Naive thymus-derived CD4-positive, alpha-beta T cell (primary cell): ENCODE measurements at places on chromosomes 3 and 15. TPM values are rescaled to one million over a fixed set of nuclear protein-coding genes. Genes with fewer than 3 reads are reported as not detected.

DNA sequence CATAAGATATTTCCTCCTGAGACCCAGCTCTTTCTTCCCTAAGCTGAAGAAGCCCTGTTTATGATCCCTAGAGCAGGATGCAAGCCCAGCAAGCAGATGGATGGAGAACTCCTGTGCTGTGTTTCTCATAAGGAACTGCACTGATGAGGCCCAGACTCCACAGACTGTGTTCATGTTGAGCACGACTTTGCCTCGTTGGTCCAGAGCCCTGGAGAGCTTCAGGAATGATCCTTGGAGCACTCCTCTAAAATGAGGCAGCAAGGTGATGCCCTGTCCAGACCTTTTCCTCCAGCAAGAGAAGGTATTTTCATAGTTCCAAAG is 83.8 kb downstream of the MYLK start:
- H3K4me1 ChIP-seq, result no peaks in the 10 kb centered on the region
- H3K4me3 ChIP-seq, result no peak overlapping the region
- H3K36me3 ChIP-seq, result no peaks in the 10 kb centered on the region

DNA sequence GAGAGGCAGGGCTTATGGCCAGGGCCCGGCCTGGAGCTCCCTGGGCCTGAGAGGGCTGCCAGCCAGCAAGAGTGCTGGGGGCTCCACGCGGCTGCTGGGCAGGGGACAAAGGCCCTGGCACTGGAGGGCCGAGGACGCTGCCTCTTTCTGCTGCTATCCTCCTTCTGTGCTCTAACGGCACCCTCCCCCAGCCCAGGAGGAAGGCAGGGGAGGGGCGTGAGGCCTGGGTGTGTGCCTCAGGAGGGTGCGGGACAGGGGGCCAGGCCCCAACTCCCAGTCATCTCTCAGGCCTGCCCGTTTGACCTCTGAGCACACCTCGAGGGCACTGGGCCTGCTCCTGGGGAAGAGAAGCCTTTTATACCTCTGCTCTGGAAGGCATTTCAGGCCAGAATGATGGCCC is 115.5 kb downstream of the ADCY5 start:
- no peaks in the 10 kb centered on the region for H3K36me3 ChIP-seq
- DNase-seq, result no peak
- no peaks in the 10 kb centered on the region for H3K4me1 ChIP-seq
- H3K4me3 ChIP-seq, result no peak overlapping the region

Gene CFAP100
- total RNA-seq, result not detected

Gene ADGRG7
- total RNA-seq, result not detected

GRCh38 chr3:171456765-171457606 is 3.2 kb downstream of the TNIK start:
- H3K27ac ChIP-seq, result peak overlapping the region; percentile 81
- H3K27me3 ChIP-seq, result no peaks in the 10 kb centered on the region
- DNase-seq, result no peak
- peaks cover 20% of the 10 kb centered on the region for H3K4me1 ChIP-seq

Gene SLC27A2
- 0.34 TPM for total RNA-seq

- peaks cover 8% of the 10 kb centered on the region for H3K4me1 ChIP-seq
- no peaks in the 10 kb centered on the region for H3K27me3 ChIP-seq
- no peaks in the 10 kb centered on the region for H3K36me3 ChIP-seq
- DNase-seq, result no peak
- H3K27ac ChIP-seq, result no peak overlapping the region
These were observed 19.8 kb downstream of the MAPKBP1 start for GRCh38 chr15:41794081-41794480.

Gene PPM1M
- 80.8 and 81.0 TPM in 2 replicates for total RNA-seq

DNA sequence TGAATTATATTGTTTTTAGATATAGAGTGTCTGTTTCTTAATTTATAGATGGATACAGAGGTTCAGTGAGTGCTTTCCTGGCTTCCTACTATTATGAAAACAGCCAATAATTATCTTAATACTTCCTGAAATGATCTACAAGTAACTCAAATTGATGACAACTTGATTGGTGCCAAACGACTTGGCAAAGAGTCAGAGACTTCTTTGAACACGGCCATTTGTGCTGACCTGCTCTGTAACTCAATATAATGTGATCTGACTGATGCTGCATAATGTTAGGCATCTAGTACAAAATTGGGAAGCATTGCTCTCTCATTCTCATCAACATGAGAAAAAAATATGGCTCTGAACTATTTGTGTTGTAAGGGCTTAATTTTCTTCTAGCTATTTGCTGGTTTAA is 193.9 kb downstream of the DIPK2A start:
- no peaks in the 10 kb centered on the region for H3K36me3 ChIP-seq
- no peak overlapping the region for H3K4me3 ChIP-seq
- H3K27ac ChIP-seq, result no peak overlapping the region
- H3K4me1 ChIP-seq, result no peaks in the 10 kb centered on the region

Gene PLCB2
- total RNA-seq, result 223 TPM

DNA sequence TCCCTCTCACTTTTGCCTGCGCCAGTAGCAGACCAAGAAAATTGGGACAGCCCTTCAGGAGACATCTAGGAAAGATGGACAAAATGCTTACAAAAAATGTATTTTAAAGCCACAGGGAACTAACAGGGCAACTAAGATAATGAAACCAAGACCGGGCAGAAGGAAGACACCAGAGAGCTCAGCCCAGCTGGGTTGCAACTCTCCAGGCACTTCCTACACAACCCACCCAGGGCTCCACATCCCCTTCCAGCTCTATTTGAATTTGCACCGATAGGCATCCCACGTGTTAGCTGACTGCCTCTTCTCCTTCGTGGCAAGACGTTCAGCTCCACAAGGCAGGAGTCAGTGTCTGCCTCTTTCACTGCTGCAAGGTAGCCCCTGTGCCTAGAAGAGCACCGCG is 6.6 kb upstream of the ATP10A start:
- DNase-seq, result no peak
- H3K4me1 ChIP-seq, result no peaks in the 10 kb centered on the region
- H3K27me3 ChIP-seq, result no peaks in the 10 kb centered on the region
- no peak overlapping the region for H3K27ac ChIP-seq
- H3K36me3 ChIP-seq, result no peaks in the 10 kb centered on the region

DNA sequence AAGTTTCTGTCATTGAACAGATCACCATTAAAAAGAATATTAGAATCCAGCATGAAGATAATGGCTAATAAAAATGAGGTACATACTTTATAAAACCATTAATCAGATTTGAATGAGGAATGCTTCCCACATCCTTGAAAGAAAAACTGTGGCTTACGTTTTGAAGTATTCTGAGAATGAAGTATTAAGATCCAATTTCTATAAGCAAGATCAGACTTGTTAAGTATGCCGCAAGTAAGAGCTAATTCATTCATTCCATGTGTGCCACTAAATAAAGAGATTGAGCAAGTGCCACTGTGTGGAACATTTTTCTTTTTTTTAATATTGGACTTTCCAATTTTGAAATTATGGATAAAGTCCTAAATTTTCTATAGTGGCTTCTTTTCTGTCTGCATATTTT is 30.6 kb downstream of the NMD3 start:
- no peak for DNase-seq
- no peak overlapping the region for H3K4me3 ChIP-seq
- H3K36me3 ChIP-seq, result peaks cover 9% of the 10 kb centered on the region
- H3K27me3 ChIP-seq, result no peaks in the 10 kb centered on the region

GRCh38 chr3:8317661-8318649 is 183.7 kb upstream of the LMCD1 start:
- no peak overlapping the region for H3K27ac ChIP-seq
- no peak for DNase-seq
- H3K36me3 ChIP-seq, result no peaks in the 10 kb centered on the region
- no peaks in the 10 kb centered on the region for H3K4me1 ChIP-seq
- H3K4me3 ChIP-seq, result no peak overlapping the region

DNA sequence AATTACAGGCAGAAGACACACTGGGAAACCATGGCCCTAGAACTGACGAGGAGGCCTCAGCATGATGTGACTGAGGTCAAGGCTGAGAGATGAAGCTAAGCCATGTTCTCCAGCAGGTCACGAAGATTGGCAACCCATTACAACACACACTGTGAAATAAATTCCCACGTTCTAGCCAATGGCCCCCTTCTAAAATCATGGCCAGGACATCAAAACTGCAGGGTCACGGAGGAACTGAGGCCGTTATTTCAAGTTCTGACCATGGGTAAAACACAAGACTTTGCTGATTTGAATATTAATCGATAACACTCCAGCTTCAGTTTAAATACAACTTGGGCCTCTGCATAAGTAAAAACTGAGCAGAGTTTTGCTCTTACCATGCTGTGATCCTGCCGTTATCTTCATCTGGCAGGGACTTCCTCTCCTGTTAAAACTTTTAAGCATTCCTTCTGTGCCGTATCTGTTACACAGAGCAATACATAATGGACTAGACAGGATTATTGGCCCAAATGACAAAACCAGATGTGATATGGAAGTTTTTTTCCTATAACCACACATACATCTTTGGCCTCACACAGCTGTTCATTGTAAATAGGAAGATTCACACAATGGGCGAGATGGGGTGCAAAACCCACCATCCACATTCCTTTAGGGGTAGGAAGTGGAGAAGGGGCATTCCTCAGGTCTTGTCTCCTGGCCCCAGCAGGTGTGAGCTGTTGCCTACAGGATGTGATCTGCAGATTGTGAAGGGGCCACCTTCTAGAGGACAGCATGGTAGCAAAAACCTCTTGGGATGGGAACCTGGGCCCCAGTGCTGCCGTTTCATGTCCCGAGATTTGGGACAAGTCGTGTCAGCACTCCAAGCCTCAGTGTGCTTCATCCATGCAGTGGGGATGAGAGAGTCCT is 207.4 kb downstream of the OPA1 start:
- no peak for DNase-seq
- H3K4me1 ChIP-seq, result no peaks in the 10 kb centered on the region
- no peaks in the 10 kb centered on the region for H3K27me3 ChIP-seq
- no peak overlapping the region for H3K27ac ChIP-seq
- no peaks in the 10 kb centered on the region for H3K36me3 ChIP-seq
- no peak overlapping the region for H3K4me3 ChIP-seq

DNA sequence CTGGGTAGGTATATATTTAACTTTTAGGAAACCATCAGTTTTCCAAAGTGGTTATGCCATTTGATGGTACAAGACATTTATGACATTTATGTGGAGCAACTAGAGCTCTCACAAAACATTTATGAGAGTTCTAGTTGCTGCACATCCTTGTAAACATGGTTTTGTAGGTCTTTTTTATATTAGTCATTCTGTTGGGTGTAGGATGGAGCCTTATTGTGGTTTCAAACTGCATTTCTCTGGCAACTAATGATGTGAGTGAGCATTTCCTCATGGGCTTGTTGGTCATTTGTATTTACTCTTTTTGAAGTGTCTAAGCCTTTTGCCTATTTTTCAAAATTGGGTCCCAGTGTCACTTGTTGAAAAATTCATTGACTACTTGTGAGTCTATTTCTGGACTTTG is 45.7 kb upstream of the MGLL start:
- H3K4me3 ChIP-seq, result no peak overlapping the region
- no peak overlapping the region for H3K27ac ChIP-seq
- H3K36me3 ChIP-seq, result no peaks in the 10 kb centered on the region
- H3K27me3 ChIP-seq, result no peaks in the 10 kb centered on the region

GRCh38 chr15:58545307-58546065 is 113.7 kb downstream of the LIPC start:
- no peak overlapping the region for H3K4me3 ChIP-seq
- H3K27ac ChIP-seq, result no peak overlapping the region
- peaks cover 12% of the 10 kb centered on the region for H3K4me1 ChIP-seq
- H3K27me3 ChIP-seq, result no peaks in the 10 kb centered on the region

GRCh38 chr15:78599189-78599588 is 21.6 kb downstream of the CHRNA3 start:
- H3K27me3 ChIP-seq, result no peaks in the 10 kb centered on the region
- no peak for DNase-seq
- no peak overlapping the region for H3K27ac ChIP-seq
- no peaks in the 10 kb centered on the region for H3K4me1 ChIP-seq
- no peaks in the 10 kb centered on the region for H3K36me3 ChIP-seq

GRCh38 chr3:155386919-155387318 is 93.4 kb upstream of the STRIT1 start:
- no peak overlapping the region for H3K4me3 ChIP-seq
- H3K36me3 ChIP-seq, result no peaks in the 10 kb centered on the region
- no peaks in the 10 kb centered on the region for H3K27me3 ChIP-seq
- no peaks in the 10 kb centered on the region for H3K4me1 ChIP-seq
- DNase-seq, result no peak
- H3K27ac ChIP-seq, result no peak overlapping the region

DNA sequence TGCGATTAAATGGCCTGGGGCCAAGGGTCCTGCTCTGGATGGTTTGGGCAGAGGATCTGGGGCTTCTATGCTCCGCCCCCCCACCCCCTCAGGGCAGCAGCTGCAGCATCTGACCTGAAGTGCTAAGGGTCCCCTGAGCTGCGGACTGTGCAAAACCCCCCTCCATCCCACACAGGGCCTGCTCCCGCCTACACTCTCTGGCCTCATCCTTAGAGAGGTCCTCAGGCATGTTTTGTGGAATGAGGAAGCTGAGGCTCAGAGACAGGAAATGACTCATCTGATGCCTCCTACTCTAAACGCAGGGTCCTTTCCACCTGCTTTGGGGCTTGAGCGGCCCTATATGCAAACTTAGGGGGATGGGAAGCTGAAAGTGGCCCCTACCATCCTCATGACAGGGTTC is 59.5 kb upstream of the CTSH start:
- no peaks in the 10 kb centered on the region for H3K27me3 ChIP-seq
- no peak overlapping the region for H3K27ac ChIP-seq
- no peaks in the 10 kb centered on the region for H3K4me1 ChIP-seq
- no peak overlapping the region for H3K4me3 ChIP-seq
- no peaks in the 10 kb centered on the region for H3K36me3 ChIP-seq

Gene STRC
- 0.64 TPM for total RNA-seq

- H3K27me3 ChIP-seq, result no peaks in the 10 kb centered on the region
- no peak overlapping the region for H3K4me3 ChIP-seq
- H3K27ac ChIP-seq, result no peak overlapping the region
These were observed 31.3 kb upstream of the WNT5A start for GRCh38 chr3:55518451-55518850.

DNA sequence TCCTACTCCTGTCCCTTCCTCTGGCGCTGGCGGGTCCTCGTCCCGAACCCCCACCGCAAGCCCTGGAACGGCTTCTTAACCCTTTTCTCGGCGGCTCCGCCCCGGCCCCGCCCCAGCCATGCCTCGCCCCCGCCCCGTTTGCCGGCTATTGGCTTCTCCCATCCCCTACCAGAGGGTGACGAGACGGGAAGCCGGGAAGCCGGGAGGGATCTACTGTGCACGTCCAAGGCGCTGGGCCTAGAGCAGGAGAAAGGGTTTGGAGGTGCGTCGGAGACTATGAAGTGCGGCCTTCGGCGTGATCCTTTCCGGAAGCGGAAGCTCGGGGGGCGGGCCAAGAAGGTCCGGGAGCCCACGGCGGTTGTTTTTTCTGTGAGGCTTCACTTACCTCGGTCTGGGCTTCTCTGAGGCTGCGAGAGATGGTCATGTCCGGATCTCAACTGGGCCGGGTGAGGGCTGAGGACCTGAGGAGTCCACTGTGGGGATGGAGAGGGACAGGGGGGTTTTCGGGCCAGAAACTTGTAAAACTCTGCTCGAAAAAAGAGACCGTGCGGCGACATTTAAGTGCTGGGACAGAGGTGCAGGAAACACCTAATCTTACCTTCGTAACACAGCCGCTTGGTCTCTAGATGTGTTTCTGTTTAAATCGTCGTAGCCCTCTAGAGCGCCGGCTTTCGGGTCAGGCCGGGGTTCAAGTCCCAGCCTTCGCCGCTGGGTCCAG is 21.4 kb downstream of the ROPN1B start:
- H3K27ac ChIP-seq, result peak overlapping the region; percentile 82
- no peaks in the 10 kb centered on the region for H3K27me3 ChIP-seq
- no peaks in the 10 kb centered on the region for H3K36me3 ChIP-seq
- DNase-seq, result peak; percentile 80

- peaks cover 7% of the 10 kb centered on the region for H3K4me1 ChIP-seq
- H3K27me3 ChIP-seq, result no peaks in the 10 kb centered on the region
- H3K36me3 ChIP-seq, result no peaks in the 10 kb centered on the region
- no peak overlapping the region for H3K27ac ChIP-seq
- no peak overlapping the region for H3K4me3 ChIP-seq
These were observed 190.5 kb upstream of the LYSMD4 start for GRCh38 chr15:99923711-99924110.
